ENCODE measurements at places on chromosomes 2 and 18.

DNA sequence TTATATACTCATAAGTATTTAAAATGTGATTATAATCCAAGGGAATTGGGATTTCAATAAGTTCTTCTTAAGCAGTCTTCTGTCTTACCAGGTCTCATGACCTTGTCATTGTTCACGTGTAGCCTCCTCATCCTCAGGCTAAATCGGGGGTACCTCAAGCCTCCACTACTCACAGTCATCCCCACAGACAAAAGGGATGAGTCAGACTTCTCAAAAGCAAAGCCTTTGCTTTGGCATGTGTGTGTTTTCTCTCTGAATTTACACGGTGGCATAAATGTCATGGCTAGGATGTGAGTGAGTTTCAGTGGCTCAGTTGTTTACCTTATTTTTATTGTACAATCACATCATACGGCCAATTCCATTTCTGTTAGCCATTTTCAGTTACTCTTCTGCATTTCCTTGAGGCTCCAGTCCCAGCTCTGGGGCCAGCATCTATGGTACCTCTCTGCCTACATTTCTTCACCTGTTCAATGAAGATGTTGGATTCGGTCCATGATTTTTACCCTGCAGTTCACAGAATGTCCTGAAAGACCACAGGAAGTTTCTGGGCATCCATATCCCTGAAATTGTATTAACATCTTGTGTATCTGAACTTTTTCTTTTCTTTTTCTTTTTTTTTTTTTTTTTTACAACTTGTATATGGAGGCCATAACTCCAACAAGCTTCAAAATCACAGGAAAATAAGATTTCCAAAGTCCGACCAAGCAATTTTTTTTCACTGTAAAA lies 195.3 kb downstream of the FHOD3 start:
- no peak for DNase-seq

GRCh38 chr2:215833531-215834162 lies 179.7 kb downstream of the MREG start:
- DNase-seq = no peak

GRCh38 chr2:199819746-199820145 lies 31.2 kb downstream of the FTCDNL1 start:
- no peak for DNase-seq

GRCh38 chr2:129765326-129765677 lies 214.2 kb upstream of the RAB6C start:
- no peak for DNase-seq

DNA sequence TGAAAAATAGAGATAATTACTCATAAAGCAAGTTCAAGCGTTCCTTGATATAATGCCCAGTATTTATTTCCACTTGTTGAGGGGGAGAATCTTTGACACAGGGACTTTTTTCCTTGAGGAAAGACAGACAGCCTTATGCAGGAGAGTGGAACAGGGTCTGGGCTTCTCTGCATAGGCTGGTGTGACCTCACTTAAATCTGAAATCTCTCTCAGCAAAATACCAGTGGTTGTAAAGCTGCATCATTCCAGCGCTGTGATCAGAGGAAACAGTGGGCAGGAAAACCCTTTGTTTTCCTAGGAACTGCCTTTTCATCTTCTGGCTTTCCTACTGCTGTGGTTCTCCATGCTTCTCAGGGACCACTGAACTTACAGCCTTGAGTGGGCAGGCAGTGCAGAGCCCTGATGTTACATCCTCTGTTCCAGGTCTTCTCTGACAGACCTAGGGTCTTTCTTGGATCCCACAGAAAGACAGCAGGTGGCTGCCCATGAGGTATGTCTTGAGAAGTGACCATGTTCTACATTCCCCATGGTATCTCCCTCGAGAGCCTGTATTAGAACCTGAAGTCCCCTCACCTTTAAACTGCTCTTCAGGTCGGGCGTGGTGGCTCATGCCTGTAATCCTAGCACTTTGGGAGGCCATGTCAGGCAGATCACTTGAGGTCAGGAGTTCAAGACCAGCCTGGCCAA lies 17.6 kb upstream of the MAP4K4 start:
- no peak for DNase-seq

GRCh38 chr2:151560289-151560688 lies 150.6 kb downstream of the RIF1 start:
- peak; percentile 93 for DNase-seq

- no peak for DNase-seq
Measured at GRCh38 chr2:57804971-57805370, 241.6 kb upstream of the VRK2 start.

DNA sequence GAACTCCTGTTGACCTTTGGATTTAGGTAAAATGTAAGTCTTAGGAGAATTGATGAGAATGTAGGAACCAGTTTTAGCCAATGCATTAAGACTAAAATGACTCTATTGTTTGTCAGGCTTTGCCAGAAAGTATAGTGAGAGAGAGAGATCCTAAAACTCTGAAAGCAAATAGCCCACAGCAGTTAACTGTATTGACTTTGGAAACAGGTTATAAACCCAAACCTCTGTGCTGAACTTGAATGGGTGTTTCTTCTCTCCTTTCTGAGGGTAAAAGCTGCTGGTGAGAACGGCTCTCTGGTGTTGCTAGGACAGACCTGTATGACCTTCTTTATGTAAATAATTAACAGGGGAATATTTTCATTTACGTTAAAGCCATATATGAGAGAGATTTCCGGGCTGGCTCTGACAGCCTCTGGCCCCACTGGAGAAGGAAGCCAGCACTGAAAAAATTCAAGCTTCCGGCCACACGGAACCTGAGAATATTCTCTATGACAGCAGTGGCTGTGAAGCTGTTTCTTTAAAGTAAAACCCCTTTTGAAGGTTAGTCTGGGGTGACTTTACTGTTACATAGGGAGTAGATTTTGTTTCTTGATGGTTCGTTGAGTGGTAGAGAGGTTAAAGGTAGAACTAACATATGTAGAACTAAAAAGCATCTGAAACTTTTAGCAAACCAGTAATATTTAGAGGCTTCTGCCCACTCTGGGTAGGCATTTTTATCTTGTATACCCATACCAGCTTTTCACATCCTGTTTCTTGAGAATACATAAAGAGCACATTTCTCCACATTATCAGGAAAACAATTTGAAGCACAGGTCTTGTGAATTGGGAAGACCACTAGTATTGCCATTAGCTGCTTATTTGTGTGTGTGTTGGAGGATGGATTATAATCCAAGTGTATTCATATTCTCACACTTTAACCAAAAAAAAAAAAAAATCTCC lies 123.8 kb downstream of the SPTBN1 start:
- peak; percentile 22 for DNase-seq

GRCh38 chr2:237353215-237353614 lies 60.7 kb downstream of the COL6A3 start:
- no peak for DNase-seq

GRCh38 chr2:240023792-240024191 lies 1.4 kb downstream of the NDUFA10 start:
- no peak for DNase-seq

GRCh38 chr18:38602341-38602740 lies 1036.7 kb upstream of the CELF4 start:
- no peak for DNase-seq

DNA sequence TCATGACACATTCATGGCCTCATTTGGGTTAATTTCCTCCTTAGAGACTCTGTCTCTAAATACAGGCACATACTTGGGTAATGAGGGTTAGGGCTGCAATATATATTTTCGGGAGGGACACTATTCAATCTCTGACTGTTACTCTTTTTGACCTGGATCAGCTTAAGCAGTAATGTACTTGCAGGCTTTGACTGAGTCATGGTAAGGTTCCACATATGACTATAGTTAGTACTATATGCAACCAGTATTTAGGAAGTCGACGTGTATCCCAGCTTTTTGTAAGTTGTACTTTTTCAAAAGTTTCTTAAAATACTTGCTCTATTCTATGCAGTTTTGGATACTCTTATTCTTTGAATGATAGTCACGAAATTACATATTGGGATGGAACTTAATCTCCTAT lies 37.2 kb upstream of the CDH19 start:
- no peak for DNase-seq

GRCh38 chr2:31244101-31244500 lies 10.1 kb downstream of the EHD3 start:
- DNase-seq = no peak

DNA sequence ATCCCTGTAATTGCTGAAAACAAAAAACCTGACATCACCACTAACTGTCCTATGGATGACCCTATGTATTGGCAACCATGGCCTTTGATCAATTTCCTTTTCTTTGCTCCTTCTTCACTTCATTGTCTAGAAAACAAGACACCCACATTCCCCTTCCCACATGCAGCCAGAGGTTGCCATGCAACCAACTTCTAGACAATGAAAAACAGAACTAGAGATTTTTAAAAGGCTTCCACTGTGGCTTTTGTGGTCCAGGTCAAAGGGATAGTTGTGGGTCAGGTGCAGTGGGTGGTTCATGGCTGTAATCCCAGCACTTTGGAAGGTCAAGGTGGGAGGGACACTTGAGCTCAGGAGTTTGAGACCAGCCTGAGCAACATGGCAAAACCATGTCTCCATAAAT lies 139.3 kb upstream of the DOK6 start:
- DNase-seq = no peak

GRCh38 chr2:58645017-58645416 lies 403.9 kb upstream of the FANCL start:
- no peak for DNase-seq

DNA sequence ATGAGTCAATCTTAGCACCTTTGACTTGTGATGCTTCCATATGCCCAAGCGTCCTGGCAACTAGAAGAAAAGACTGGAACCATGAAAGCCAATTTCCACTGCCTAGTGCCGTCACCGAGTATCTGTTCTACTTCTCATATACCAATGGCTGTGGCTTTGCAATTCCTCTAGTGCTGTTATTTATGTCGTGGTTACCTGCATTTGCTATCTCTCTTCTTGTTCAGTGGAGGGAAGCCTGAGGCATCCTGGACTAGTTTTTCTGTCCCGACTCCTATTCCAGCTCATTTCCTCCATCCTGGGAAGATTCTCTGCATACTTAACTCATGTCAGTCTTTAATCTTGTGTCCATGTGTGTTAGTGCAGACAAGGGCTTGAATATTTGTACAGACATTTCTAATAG lies 117.9 kb downstream of the FEZ2 start:
- peak; percentile 33 for DNase-seq

- no peak for DNase-seq
Measured at GRCh38 chr2:43319541-43319940, 93.1 kb upstream of the ZFP36L2 start.

GRCh38 chr2:3789256-3789655 lies 85.9 kb downstream of the DCDC2C start:
- peak; percentile 2 for DNase-seq

DNA sequence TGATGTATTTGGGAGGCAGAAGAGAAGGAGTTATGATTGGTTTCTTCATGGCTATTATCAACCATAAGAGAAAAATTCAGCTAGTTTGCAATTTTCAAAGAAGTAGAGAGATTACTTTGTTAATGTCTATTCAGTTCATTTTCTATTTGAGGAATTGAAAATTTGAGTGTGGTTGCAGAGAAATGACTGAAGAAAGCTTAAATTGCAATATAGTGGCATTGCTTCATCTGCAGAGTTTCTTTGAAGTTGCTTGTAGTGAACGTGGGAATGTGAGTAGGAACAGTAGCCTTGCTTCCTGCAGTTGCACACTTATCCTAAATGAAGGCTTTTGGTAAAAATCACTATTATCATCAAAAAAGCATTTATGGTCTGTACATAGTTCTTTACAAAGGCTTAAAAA lies 14.7 kb upstream of the CYRIA start:
- no peak for DNase-seq

GRCh38 chr2:1790473-1790872 lies 46.2 kb upstream of the PXDN start:
- DNase-seq = no peak

DNA sequence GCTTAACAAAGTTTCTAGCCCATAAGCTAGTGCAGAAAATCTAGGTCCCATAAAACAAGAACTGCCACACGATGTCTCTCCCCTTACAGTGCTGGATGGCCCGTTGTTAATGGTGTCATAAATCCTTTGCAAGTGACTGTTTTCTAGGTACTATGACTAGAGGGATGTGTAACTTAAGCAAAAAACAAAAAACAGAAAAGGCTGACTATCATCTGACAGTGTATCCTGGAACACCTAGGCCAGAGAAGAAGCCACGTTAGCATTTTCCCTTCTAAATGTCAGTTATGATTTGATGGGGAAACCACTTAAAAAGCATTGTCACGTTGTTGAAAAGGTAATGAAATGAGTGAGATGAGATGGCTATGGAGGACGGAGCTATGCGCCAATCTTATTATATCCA lies 2.4 kb downstream of the CASP8 start:
- no peak for DNase-seq

GRCh38 chr2:190486037-190486623 lies 48.4 kb downstream of the NEMP2 start:
- DNase-seq = no peak

- DNase-seq = no peak
Measured at GRCh38 chr2:169839954-169840746, 12.9 kb downstream of the UBR3 start.

GRCh38 chr2:19990416-19990728 lies 467 bp upstream of the WDR35 start:
- DNase-seq = no peak

- no peak for DNase-seq
Measured at GRCh38 chr2:201057715-201058248, 13.7 kb downstream of the HYCC2 start.

DNA sequence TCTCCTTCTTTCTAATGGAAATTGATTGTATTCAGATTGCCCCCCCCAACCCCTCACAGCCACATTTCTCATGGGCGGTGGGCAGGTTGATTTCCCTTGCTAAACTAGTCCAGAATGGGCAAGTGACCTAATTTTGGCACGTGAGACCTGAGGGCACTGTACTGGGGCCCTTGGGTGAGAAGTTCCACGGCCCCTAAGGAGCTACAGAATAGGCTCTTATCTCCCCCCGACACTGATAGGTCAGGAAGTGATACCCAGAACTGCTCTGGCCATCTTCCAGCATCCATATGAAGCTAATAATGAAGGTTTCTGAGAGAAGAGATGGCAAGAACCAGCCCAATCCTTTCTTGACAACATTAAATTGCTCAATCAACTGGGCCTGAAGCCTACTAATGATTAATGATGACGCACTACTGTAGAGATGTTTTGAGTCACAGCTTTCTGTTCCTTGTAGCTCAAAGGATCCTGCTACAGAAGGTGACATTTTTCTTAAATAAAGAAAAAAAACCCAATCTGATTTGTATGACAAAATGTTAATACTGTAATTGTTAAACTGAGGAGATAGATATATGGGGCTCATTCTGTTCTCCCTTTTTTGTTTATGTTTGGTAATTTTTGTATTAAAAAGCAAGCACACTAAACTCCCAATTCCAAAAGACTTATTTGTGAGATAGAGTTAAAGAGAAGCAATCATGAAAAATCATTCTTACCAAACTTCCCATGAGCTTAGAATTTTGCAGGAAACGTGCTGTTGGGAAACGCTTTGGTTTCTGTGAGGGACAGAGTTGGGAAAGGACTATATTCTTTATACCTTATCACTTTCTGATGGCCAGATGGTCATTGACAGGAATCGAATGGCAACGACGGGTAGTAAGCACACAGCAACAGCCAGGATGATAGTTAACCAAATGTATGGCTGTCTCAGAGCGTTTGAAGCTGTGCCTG lies 28.2 kb upstream of the NARS1 start:
- no peak for DNase-seq

GRCh38 chr2:95272781-95273180 lies 1.5 kb upstream of the PROM2 start:
- DNase-seq = no peak

GRCh38 chr2:40363631-40364030 lies 88.3 kb downstream of the SLC8A1 start:
- DNase-seq = peak; percentile 68

- DNase-seq = no peak
Measured at GRCh38 chr18:69528435-69528834, 127.7 kb downstream of the DOK6 start.

Data from kidney glomerular epithelial cell (primary cell).